ENCODE measurements at places on chromosomes 5 and 9.
A peak's percentile ranks its signal among the peaks of the same experiment; 100 is the strongest.

DNA sequence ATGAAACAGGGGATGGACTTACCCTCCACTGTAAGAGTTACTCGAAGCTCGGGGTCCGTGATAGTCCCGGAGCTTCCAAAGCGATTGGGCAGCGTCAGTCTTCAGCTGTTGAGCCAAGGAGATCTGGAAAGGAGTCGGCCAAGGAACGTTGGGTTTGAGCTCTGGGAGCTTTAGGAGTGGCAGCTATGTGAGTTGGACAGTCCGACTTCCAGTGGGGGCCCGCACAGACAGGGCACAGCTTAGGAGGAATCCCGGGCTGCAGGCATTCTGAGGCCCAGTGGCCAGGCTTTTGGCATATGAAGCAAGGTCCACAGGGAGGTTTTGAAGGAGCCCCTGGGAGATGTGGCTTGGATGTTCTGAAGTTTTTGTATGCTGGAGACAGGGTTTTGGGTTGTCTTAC, 72.7 kb downstream of the PHAX start:
- DNase-seq = no peak

DNA sequence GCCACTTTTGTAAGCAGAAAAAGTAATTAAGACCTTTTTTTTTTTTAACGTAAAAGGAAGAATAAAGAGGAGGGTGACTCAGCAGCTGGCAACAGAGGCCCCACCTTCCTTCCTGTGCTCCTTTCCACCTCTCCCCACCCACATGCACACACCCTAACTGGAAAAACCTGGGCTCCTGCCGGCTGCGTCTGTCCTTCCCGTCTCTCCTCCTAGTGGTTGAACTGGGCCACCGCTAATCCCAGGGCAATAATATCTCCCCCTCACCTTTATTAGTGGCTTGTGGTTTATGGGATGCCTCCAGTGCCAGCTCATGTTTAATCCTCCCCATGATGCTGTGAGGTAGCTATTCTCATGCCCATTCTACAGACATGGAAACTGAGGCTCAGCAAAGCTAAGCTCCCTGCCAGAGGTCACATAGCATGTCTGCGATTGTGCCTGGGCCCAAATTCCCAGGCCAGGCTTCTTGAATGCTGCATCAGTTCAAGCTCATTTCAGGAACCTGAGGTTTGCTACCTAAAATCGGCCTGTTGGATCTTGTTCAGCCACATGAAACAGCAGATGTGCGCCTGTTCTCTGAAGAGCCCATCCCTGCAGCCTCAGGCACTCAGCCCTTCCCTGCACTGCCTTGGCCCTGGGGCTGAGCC, 60.9 kb upstream of the IL17B start:
- DNase-seq = no peak

DNA sequence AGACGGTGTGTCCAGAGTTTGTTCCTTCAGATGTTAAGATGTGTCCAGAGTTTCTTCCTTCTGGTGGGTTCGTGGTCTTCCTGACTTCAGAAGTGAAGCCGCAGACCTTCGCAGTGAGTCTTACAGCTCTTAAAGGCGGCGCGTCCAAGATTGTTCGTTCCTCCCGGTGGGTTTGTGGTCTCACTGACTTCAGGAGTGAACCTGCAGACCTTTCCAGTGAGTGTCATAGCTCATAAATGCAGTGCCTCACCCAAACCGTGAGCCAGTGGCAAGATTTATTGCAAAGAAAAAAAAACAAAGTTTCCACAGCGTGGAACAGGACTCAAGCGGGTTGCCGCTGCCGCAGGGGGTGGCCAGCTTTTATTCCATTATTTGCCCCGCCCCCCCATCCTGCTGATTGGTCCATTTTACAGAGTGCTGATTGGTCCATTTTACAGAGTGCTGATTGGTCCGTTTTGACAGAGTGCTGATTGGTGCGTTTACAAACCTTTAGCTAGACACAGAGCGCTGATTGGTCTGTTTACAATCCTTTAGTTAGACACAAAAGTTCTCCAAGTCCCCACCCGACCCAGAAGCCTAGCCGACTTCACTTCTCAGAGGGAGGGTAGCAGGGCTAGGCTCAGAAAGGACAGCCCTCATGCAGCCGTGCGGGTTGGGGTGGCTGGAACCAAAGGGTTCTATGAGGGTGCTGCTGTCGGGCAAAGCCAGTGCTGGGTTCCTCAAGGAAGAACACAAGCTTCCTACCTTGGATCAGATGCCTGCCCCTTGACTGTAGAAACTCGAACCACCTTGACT, 9.1 kb upstream of the RNF130 start:
- DNase-seq = no peak

DNA sequence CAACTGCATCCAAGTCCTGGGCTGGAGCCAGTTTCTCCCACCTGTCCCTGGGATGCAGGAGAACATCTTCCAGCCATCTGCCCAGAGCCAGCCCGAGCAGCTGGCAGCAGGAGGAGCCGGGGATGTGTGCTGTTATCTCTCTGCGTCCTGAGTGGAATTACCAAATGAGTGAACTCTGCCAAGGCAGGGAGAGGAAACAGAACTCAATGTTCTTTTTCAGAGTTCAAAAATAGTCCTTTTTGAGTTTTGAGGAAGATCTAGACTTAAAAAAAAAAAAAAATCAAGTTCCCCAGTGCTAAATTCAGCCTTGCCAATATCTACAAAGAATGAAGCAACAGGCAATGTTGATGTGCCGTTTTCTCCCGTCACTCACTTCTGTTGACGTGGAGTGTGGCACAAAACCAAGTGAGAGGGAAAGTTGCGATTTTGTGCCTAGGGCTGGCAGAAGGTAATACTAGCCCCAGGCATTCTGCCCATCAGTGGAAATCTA, 56.2 kb downstream of the TMOD1 start:
- peak; percentile 94 for DNase-seq

DNA sequence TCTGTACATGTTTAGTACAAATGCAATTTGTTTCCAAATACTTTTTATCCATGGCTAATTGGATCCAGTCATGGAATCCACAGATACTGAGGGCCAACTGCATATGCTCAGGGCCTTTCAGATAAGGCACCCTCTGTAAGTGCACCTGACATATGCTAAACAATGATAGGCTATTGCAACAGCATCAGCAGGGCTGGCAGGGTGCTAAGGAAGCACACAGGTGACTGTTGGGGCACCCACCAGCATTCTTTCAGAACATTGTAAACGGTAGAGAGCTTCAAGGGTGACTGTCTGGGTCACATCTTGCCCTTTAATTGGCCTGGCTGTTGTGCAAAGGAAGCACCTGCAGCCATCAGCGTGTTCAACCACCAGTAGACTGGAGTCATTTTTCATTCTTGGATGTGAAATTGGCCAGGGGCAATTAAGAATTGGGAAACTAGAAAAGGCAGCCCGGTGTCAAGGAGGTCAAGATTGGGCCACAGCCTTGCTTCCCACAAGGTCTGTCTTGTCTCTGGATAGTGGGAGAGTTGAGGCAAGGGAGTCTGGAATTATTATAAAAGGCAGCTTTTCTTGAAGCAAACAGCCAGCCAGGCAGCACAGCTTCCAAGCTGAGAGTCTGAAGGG, 129.3 kb upstream of the RAI14 start:
- DNase-seq = no peak

Data from right lobe of liver (tissue), 6 donors.